Astrocyte of the spinal cord (primary cell): ENCODE measurements at places on chromosomes 13 and 19.
A peak's percentile ranks its signal among the peaks of the same experiment; 100 is the strongest.

DNA sequence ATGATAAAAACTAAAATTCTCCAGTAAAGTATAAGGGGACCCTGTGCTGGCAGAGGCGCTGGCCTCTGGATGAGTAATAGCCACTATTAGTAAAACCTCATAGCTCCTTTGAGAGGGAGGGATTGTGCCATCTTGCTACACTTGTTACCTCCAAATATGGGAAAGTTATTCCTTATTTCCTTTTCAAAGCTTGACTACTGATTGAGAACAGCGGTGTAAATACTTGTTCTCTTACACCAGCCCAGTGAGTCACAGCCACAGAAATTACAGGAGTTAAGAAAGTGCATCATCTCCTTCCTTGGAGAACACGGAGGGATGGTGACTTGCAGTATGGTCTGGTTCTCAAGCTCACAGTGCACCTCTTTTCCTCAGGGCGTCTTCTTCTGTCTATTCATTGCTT lies 379.0 kb downstream of the EFNB2 start:
- DNase-seq, result peak; percentile 98

- DNase-seq, result no peak
Measured at GRCh38 chr13:87887459-87888123, 216.4 kb downstream of the SLITRK5 start.

- peak; percentile 70 for DNase-seq
Measured at GRCh38 chr19:47296036-47296435, 13.6 kb upstream of the C5AR1 start.

- DNase-seq, result no peak
Measured at GRCh38 chr13:32504263-32504662, 34.3 kb downstream of the N4BP2L2 start.

- peak; percentile 9 for DNase-seq
Measured at GRCh38 chr19:50203281-50204080, at the start of gene MYH14. MYH14 (plus strand) TSS chr19:50203622; CDS start chr19:50210366, 6,744 bp downstream.

DNA sequence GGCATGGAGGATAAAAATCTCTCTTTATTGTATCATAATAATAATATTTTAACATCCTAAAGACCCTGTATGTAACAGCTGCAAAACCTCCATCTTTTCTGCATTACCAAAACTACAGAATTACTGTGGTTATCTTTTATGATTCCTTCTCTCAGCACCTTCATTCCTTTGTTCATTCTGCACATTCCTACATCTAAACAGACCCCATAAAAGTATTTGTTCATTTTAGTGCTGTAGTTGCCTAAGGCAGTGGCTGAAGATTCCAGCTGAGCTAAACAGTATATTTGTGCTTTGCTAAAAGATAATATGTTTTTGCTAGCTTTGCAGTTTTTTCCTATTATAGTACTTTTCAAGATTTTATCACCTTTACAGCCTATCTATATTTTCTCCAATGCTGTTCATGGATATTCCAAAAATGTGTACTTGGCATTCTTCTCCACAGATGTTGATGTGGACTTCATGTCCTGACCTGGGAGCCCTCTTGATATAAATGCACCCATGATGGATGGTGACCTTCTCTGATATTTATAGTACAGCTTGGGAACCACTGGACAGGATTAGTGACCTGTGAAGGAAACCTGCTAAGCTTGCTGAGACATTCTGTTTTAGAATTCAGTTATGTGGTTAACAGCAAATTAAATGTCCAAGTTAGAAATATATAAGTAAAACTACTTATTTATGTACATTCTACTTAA lies 2832.9 kb upstream of the PCDH20 start:
- DNase-seq, result peak; percentile 29

GRCh38 chr19:343941-344624 lies 513 bp downstream of the MIER2 start:
- DNase-seq, result peak; percentile 23

DNA sequence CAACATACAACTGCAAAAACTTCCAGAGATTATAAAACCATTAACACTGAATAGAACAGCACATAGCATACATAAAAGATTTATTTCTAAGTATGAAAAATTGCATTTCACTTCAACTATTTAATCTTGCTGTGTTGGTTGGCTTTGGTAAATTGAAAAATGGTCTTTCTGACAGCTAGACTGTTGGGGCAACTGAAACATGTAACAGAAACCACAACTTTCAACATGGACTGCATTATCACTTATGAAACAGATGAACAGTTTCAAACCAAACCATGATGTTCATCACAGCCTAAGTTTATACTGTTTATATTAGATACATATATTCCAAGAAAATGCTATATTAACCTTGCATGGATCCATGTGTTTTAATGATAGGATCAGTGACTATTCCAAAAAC lies 324.1 kb upstream of the PCDH9 start:
- DNase-seq, result no peak

GRCh38 chr13:79018166-79018565 lies 359.2 kb upstream of the OBI1 start:
- DNase-seq, result no peak

GRCh38 chr19:29271341-29271740 lies 58.4 kb upstream of the UQCRFS1 start:
- no peak for DNase-seq

DNA sequence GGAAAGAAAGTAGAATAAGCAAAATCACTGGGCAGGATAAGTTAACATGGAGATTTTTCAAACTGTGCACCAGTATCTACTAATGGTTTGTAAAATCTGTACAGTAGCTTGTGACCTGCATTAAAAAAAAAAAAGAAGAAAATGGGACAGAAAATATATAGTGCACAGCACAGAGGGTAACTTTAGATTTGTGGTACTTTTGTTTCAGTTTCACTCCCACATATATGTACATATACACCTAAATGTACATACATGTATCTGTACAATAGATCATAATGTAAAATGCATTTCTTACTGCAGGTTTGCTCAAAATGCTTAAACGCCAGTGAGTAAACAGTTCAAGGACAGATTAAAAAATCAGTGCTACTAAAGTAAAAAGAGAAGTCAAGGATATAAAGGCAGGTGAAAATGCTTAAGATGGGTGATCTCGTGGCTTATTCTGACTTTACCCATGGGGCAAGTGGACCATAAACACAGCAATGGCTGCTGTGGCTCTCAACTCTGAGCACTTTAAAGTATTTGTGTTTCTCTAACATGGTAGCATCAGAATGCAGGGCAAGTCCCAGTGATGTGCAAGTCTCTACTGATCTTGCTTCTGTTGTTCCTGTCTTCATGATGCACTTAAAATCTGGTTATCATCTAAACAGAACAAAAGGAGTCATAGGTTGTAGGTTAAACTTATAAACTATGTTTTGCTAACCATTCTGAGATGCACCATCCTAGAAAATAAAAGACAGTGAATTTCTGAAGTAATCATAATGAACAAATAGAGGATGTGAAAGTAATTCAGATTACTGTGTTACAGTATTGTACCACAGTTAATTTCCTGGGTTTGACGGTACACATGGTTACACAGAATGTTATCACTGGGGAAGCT lies 112.3 kb downstream of the MIPEP start:
- DNase-seq, result no peak

- DNase-seq, result peak; percentile 23
Measured at GRCh38 chr13:82688400-82688994, 1193.8 kb downstream of the SLITRK1 start.

- peak; percentile 33 for DNase-seq
Measured at GRCh38 chr13:23671897-23672296, 101.7 kb downstream of the TNFRSF19 start.

GRCh38 chr19:38977445-38978325 lies 2.1 kb upstream of the FBXO17 start:
- DNase-seq, result no peak

- no peak for DNase-seq
Measured at GRCh38 chr19:29383696-29384095, 142.1 kb upstream of the VSTM2B start.

GRCh38 chr19:55592391-55593090 lies 6.8 kb downstream of the FIZ1 start:
- no peak for DNase-seq

- no peak for DNase-seq
Measured at GRCh38 chr19:35512831-35513627, 420 bp downstream of the DMKN start.

DNA sequence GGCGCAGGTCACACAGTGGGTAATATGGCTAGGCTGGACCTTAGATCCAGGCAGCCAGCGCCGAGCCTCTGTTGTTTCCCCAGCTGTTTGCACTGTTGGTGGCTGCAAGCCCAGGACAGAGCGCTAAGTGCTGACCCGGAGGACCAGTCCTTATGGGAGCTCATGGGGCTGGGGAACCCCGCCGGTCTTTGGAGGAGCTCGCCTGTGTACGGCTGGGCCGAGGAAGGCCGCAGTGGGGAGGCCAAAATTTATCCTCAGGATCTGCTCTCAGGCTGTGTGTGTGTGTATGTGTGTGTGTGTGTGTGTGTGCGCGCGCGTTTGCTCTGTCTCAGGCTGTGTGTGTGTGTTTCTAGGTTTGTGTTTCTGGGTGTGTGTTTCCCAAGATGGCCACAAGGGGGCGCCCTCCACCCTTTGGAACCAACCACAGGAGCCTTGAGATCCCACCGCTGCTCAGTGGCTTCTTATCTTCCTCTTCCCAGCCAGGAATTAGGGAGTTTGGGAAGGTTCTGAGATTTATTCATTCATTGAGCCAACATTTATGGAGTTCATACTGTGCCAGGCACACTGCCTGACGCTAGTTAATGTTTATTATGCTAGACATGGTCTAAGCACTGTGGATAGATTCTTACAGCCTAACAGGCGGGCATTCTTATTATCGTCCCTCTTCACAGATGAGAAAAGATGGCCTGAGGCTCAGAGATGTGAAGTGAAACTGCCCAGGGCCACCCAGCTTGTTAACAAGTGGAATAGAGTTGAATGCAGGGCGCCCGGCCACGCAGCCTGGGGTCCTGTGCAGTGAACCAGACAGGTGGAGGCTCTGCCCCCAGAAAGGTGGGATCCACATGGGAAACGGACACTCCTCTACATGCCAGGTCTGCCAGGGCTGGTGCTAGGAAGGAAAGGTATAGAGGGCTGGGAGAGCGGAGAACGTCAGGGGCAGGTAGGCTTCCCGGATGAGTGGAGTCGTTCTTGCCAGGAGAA lies 13.0 kb downstream of the PGLYRP1 start:
- peak; percentile 62 for DNase-seq

DNA sequence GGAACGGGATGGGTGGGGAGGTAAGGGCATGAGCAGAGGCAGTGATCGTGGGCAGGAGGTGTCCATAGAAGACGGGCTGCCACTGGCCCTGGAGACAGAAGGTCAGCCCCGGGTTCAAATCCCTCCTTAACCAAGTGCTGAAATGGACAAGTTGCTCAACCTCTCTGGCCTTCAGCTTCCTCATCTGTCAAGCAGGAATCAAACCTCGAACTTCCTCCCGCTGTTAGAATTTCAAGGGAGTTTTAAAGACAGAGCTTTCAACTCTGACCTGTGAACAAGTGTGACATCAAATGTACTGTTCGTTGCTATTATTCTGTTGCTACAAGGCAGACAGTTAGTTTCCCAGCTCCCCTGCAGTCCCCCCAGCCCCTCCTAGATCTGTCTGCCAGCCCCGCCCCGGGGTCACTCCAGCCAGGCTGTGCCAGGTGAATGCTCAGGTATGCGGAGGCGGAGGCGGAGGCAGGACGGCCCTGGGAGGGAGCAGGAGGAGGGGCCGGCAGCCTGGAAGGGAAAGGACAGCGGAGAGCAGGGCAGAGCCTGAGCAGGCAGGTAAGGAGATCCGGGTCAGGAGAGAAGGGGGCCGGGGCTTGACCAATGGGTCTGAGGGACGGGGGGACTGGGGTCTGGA lies at the start of gene EPS8L1:
TSS of gene EPS8L1 (plus strand) at position 499 of the 628 bp plus-strand sequence. CDS start 576 bp downstream, outside the sequence.
- DNase-seq, result no peak

DNA sequence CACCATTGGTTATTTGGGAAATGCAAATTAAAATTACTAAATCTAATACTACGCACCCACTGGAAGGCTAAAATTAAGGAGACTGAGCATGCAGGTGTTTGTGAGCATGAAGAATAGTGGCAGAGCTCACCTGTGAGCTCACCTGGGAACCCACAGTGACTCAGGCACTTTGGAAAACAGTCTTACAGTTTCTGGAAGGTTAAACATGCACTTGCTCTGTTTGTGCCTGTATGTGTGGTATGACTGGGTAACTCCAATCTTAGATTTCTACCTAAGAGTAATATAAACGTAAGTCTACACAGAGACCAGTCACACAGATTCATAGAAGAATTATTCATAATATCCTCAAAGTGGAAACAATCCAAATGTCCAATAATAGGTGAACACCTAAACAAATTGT lies 318.8 kb downstream of the ATP8A2 start:
- DNase-seq, result no peak

GRCh38 chr19:50607388-50607787 lies 32.3 kb downstream of the SYT3 start:
- DNase-seq, result no peak

- no peak for DNase-seq
Measured at GRCh38 chr13:27258637-27259386, 7.5 kb downstream of the RPL21 start.

GRCh38 chr13:21884965-21885567 lies 214.2 kb downstream of the FGF9 start:
- no peak for DNase-seq

- DNase-seq, result peak; percentile 22
Measured at GRCh38 chr19:38298821-38299680, 5.0 kb upstream of the C19orf33 start.

GRCh38 chr19:14363183-14364097 lies 17.8 kb upstream of the ADGRE5 start:
- DNase-seq, result peak; percentile 40

- peak; percentile 75 for DNase-seq
Measured at GRCh38 chr19:6516659-6517291, 14.1 kb upstream of the TNFSF9 start.
